T1000 (cell line): ENCODE measurements at places on chromosomes 5 and 9.

GRCh38 chr5:167840527-167841130 is 450.8 kb upstream of the WWC1 start:
- DNase-seq: no peak

DNA sequence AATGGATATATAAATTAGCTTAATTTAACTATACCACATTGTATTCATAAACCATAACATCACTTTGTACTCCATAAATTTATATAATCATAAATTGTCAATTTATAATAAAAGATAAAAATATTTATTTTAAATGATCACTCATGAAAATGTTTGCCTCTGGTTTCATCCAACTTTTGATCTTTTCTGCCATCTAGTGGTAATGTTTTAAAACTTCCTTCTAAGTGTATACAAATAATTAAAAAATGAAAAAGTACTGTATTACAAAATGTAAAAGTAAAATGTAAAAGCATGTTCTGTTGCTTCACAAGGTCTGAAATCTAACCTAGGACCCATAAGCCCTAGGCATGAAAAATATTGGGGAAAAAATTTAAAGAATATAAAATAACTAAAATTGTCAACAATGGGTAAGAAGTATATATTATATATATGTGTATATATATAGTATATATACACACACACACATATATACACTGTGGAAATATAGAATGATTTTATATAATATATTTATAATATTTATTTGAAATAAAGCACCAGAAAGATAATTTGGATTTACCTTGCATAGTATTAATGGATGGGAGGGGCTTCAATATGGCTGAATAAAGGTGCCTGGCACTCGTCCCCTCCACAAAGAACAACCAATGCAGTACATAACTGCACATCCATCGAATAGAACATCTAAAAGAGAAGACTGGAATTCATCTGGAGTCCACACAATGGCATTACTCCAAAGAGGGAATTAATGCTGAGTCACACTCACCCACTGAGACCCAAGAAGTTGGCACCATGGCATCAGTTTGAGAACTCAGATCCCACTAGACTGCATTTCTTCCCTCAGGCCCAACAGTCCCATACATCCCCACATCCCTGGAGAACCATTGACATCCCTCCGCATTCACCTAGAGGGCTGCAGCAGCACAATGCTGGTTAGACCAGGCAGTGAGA is 32.5 kb downstream of the ANXA1 start:
- DNase-seq: no peak

DNA sequence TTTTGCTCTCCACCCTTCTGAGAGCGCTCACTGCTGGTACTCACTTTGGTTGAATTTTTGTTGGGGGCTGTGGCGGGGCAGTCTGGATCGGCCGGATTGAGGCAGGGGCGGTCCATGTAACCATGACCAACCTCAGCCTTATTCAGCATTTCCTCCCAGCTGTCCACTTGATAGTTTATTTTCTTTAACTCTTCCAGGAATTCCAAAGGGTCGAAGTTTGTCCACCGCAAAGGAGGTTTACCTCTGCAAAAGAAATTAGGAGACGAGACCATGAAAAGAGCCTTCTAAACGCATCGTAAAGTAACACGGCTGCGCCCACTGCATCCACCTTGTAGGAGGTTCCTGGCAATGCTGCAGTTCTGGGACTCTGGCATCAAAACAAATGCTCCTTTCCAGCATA is 36.4 kb downstream of the PTCH1 start:
- DNase-seq: no peak

GRCh38 chr5:136106351-136107031 is 26.2 kb upstream of the SMAD5 start:
- DNase-seq: no peak

GRCh38 chr9:114098021-114098935 is 814 bp downstream of the KIF12 start:
- DNase-seq: no peak

DNA sequence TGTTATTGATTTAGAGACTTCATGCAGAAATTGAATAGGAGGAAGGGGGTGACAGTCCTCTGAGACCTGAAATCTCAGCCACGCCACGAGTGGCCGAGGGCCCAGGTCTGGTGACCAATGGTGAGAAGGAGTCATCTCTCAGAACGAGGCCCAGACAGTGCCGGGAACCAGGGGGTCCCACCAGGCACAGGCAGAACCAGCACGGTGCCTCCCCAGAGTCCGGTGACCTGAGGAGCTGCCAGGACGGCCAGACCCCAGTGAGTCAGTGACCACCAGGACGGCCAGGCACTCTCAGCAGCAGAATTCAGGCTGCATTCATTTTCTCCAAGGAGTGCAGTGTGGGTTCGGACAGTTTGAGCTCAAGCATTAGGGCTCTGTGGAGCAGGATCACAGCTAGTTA is 43.8 kb upstream of the NKD2 start:
- no peak for DNase-seq

- DNase-seq: no peak
Measured at GRCh38 chr9:126804198-126804695, 593 bp upstream of the ZBTB43 start.

- DNase-seq: no peak
Measured at GRCh38 chr5:155089643-155090042, 76.1 kb downstream of the KIF4B start.

DNA sequence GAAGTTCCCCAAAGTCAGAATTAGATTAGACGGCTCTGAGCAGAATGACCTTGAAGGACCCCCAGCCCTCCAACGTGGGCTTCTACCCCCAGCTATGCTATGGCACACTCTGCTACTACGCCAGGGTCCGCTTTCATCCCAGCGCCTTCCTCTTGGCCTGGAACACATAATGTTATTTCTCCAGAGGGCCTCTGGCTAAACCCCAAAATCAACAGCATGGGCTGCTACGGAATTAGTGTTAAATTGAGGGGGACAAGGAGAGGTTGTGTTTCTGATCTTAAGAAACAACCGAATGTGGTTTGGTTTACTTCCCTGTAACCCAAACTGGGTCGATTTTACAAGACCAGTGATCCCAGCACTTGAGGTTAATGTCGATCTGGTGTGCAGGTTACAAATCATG is 97.1 kb downstream of the ZNF618 start:
- DNase-seq: no peak

GRCh38 chr9:126386088-126386487 is 59.5 kb downstream of the MVB12B start:
- DNase-seq: no peak

- peak; percentile 14 for DNase-seq
Measured at GRCh38 chr9:14372437-14373335, 58.7 kb upstream of the NFIB start.

GRCh38 chr5:171482434-171482730 is 62.9 kb downstream of the FGF18 start:
- DNase-seq: no peak

DNA sequence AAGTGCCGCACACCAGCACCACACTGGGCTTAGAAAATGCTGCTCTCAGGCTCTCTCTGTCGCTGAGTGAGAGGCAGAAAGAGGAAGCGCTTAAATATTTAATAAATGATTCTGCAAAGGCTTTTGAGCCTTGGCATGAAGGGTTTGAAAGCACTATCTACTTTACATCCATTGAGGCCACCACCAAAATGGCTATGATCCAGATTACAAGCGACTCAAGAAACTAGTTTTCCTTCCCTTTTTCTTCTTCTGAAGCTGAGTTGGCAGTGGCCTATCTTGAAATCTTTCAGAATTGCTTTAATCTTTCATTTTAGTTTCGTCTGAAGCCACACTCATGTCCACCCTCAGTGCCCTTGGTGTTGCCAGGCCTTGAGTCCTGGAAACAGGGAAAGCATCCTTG is 59.5 kb downstream of the EBF1 start:
- no peak for DNase-seq

GRCh38 chr9:131174681-131175239 is 49.4 kb downstream of the NUP214 start:
- DNase-seq: no peak

DNA sequence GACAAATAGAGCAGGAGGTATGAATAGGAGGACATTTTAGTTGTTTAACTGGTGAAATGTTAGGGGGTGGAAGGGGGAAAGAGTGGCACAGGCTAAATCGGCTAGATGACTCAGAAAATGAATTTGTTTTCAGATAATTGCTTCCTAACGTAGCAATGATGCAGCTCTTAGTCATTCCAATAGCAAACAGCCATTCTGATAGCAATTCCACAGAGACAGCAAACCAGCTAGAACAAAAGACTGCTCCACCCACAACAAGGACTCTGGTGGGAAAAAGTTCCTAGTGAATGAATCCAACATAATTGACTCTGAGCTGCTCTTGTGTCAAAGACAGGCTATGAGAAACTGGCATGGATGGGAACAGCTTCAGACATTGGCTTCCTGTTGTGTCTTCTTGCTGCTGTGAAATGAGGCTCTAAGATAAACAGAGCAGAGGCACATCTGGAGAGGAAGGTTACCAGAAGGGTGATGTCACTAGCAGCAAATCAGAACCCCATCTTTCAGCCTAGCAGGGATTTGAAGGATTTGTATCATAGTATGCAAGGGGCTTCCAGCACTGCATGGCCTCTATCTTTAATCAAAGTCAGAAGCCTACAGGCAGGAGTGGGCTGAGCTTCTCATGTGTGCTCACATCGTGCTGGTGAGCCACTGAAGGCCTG is 28.1 kb upstream of the F2RL1 start:
- DNase-seq: peak; percentile 60
